AG10803 (cell line): ENCODE measurements at places on chromosomes 2 and 18.

GRCh38 chr2:167862782-167863181 lies 384.6 kb downstream of the STK39 start:
- no peak for DNase-seq

DNA sequence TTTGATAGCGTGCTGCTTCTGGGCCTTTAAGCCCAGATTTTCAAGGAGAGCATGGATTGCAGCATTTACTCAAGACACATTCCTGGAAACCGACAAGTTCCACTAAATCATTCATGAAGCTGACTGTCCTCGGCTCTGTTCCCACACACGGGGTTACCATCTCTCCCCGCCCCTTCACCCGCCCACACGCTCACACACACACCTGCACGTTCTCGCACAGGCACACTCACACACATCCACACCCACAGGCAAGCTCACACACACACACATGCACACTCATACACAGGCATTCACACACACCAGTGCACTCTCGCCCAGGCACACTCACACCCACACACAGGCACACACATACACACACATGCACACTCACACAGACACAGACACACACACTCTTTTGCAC lies 150.0 kb upstream of the AGAP1 start:
- DNase-seq, result peak; percentile 64

GRCh38 chr2:206213514-206213845 lies 53.8 kb downstream of the EEF1B2 start:
- no peak for DNase-seq

DNA sequence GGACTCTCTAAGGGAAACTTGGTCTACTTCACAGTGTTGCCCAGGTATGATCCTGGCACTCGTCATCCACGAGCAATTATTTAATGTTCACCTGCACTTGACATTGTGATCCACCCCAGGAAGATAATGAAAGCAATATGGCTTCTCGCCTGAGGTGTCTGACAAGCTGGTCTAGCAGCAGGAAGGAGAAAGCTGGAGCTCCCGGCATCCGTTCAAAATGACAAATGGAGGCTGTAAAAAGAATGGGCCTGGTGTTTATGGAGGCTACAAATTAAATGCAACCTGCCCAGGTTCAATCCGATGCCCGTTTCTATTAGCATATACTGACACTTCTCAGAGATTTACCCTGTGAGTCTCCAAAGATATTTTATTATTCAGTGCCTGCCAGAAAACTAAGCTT lies 317.6 kb downstream of the CTNNA2 start:
- no peak for DNase-seq

- DNase-seq, result no peak
Measured at GRCh38 chr2:23788100-23788499, 138.8 kb downstream of the ATAD2B start.

DNA sequence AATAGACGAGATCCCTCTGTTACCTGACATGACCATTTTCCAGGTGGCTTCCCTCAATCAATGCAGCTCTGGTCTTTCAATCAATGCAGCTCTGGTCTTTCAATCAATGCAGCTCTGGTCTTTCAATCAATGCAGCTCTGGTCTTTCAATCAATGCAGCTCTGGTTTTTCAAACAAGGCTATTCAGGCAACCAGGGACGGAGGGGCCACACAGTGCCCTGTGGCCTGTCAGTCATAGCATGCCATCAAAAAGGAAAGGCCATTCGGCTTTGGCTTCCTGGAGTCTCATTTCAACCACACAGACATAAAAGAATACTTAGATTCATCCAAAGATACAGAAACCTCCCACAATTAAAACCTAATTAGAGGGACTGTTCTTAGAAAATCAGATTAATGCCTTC lies 13.3 kb downstream of the MPP4 start:
- DNase-seq, result no peak

DNA sequence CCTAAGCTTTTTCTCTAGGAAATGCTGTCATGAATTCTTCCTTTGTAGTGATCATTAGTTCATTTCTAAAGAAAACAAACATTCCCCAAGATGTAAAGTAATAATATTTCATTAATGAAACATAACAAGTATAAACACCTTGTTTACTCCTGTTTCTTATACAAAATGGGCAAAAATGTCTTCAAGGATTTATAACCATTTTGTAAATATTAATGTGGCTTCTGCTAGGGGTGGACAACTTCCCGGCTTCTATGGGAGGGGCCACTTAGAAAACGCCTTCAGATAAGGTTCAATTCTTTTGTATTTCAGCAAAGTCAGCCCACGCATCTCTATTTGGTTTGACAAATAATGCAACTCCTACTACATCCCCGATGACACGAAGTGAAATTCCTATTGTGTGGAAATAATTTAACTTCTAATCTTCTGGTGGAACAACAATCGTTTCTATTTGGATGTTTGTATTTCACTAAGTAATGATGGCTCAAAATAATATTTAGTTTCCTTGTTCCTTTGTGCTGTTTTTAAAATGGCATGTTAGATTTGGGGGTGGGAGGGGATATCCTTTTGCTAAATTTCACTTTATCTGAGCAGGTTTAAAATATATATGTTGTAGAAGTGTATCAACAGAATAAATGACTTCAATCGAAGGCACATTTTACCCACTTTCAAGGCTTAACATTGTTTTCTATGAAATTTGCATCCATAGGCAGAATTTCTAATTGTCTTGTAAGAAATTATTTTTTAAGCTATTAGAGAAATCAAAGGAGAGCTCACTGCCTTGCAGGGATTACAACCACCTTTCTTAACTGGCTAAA lies 14.7 kb upstream of the HOXD1 start:
- DNase-seq, result no peak

- peak; percentile 33 for DNase-seq
Measured at GRCh38 chr2:175880-176820, 87.7 kb downstream of the SH3YL1 start.

GRCh38 chr2:176585791-176586190 lies 316.5 kb downstream of the MTX2 start:
- peak; percentile 12 for DNase-seq

- no peak for DNase-seq
Measured at GRCh38 chr2:125721072-125721721, 934.8 kb upstream of the GYPC start.

- DNase-seq, result peak; percentile 95
Measured at GRCh38 chr18:8813611-8814010, 108.3 kb downstream of the MTCL1 start.

- DNase-seq, result peak; percentile 12
Measured at GRCh38 chr18:67243799-67244587, 272.5 kb downstream of the DSEL start.
